Colonic mucosa (tissue), 4 donors: ENCODE measurements at places on chromosomes 16 and 17. TPM values are rescaled to one million over a fixed set of nuclear protein-coding genes. Genes with fewer than 3 reads are reported as not detected.

GRCh38 chr17:77286641-77287431, 146.1 kb downstream of the SEC14L1 start:
- H3K4me1 ChIP-seq, result peaks cover 33% of the 10 kb centered on the region
- H3K27ac ChIP-seq, result peak overlapping the region; percentile 80
- no peaks in the 10 kb centered on the region for H3K27me3 ChIP-seq
- DNase-seq, result peak; percentile 90
- H3K4me3 ChIP-seq, result no peak overlapping the region

DNA sequence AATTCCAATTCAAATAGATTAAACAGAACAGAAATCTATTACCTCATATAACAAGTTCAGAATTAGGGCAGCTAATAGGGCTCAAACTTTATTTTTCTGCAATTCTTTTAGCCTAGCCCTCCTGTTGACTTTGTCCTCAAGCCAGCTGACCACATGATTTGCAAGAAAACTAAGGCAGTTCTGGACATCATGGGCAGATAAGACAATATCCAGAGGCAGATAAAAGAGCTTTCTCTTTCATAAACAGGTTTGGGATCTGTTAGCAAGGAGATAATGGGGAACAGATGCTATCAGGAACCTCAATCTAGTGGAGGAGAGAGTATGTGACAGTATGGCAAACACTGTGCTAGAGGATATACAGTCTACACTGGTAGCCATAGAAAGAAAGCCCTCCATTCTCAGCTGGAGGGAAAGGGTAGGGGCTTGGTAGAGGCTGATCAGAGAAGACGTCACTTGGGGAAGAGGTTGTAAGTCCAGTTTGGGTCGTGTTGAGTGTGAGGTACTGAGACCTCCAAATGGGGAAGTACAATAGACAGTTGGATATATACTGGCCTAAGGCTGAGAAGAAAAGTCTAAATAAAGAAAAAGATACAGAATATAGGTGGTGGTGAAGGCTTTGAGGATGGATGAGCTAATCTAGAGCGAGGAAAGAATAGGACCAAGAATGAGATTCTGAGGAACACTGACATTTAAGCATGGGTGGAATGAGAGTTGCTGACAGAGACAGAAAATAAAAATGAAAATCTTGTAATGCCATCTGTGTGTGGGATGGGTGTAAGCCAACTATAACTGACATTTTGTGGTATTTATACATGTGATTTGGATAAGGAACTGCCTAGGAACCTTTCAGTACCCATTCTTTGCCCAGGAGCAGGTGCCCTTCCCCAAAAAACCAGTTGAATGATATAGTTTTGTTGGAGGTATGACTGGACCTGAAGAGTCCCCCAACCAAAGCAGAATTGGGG, 67.4 kb downstream of the CYB561 start:
- no peaks in the 10 kb centered on the region for H3K36me3 ChIP-seq
- H3K4me3 ChIP-seq, result no peak overlapping the region
- no peak for DNase-seq
- no peaks in the 10 kb centered on the region for H3K27me3 ChIP-seq

GRCh38 chr17:12554251-12554650, 111.4 kb upstream of the MYOCD start:
- no peaks in the 10 kb centered on the region for H3K36me3 ChIP-seq
- no peak for DNase-seq
- H3K27ac ChIP-seq, result no peak overlapping the region
- H3K4me3 ChIP-seq, result no peak overlapping the region

DNA sequence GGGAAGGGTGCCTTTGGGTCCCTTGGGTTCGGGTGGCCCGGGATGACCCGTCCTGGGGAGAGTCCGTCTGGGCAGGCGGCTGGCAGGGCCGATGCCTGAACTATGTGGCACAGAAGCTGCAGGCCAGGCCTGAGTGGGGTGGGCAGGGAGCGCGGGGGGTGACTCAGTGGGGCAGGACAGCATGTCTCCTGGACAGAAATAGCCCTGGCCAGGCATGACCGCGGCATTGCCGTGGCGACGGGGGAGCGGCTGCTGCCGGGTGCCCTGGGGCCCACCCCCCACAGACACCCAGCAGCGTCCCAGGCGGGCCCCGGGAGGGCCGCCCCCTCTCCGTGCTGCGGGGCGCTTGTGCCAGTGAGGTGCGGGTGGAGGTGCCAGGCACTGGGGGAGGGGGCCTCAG, 1.8 kb upstream of the C1QTNF8 start:
- peaks cover 4% of the 10 kb centered on the region for H3K4me1 ChIP-seq
- no peak for DNase-seq
- H3K27ac ChIP-seq, result no peak overlapping the region
- no peak overlapping the region for H3K4me3 ChIP-seq

DNA sequence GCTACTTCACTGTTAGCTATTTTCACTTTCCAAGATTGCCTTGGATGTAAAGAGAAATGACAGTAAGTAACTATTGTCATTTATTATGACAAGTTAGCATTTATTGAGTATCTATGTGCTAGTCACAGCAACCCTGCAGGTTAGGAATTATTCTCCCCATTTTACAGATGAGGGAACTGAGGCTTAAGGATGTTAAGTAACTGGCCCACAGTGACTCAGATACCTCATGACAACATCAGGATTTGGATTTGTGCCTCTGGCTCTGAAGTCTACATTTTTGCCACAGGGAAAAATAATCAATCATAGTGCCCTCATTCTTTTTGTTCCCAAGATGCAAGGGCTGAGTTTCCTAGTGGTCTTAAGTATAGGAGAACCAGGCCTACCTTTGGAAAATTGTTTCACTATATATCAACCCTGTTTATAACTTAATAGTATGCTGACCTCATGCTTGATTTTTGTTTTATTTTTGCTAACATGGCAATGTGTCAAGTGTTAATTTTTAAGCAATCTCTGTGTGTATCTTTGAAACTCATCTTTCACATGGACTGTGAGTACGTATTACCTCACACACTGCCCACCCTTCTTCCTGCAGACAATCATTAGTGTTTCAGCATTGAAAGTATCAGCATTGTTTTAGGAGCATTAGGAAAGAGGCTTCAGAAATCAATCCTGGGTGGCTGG, 105.0 kb downstream of the TANGO6 start:
- H3K27ac ChIP-seq, result no peak overlapping the region
- DNase-seq, result no peak
- H3K36me3 ChIP-seq, result no peaks in the 10 kb centered on the region
- no peaks in the 10 kb centered on the region for H3K4me1 ChIP-seq
- no peaks in the 10 kb centered on the region for H3K27me3 ChIP-seq
- no peak overlapping the region for H3K4me3 ChIP-seq

DNA sequence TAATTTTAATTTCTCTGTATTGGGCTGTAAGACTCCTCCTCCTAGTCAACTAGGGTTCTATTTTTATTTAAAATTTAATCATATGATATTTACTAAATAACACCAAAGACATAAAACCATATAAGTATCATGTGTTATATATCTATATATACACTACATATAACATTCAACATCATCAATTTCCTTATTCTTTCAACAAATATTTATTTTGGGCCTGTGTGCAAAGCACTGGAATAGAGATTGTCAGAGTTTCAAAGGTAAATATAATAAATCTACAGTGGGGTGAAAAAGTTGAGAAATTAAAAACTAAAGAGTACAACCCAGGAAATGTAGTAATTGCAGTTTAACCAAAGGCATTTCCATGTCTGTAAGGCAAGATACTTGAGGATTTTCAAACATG, 364.0 kb downstream of the CA10 start:
- H3K27ac ChIP-seq, result no peak overlapping the region
- H3K36me3 ChIP-seq, result no peaks in the 10 kb centered on the region
- no peak for DNase-seq
- no peaks in the 10 kb centered on the region for H3K27me3 ChIP-seq

DNA sequence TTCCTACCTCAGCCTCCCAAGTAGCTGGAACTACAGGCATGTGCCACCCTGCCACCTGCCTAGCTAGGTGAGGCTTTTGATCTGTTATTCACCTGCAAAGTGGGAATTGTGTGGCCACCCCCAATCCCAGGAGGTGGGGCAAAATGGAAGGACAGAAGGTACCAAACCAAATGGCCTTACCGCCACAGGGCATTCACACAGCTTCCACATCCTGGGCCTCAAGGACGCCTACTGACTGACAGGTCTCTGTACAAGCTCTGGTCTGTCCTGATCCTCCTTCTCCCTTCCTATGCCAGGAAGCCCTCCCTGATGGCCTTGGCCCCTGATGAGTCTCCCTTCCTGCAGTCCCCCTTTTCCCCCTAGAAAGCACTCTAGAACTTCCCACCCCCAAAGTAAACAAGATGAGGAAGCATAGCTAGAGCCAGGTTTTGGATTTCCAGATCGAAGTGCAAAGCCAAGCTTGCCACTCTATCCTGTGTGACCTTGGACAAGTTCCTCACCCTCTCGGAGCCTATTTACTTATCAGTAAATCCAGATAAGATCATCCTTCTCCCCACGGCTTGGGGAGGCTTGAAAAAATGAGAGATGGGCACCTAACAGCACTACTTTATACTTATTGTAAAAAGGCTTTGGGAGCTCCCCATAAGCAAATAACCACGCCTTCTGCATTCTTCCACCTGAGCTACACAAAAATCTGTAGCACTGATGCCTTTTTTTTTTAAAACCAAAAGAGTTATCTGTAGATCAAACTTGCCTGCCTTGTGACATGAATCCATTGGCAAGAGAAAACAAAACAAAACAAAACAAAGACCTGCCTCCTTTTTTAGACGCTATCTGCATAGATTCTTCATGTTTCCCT, 4.5 kb downstream of the PLLP start:
- no peak overlapping the region for H3K27ac ChIP-seq
- DNase-seq, result peak; percentile 54
- H3K4me1 ChIP-seq, result peaks cover 11% of the 10 kb centered on the region
- H3K36me3 ChIP-seq, result no peaks in the 10 kb centered on the region
- no peaks in the 10 kb centered on the region for H3K27me3 ChIP-seq

DNA sequence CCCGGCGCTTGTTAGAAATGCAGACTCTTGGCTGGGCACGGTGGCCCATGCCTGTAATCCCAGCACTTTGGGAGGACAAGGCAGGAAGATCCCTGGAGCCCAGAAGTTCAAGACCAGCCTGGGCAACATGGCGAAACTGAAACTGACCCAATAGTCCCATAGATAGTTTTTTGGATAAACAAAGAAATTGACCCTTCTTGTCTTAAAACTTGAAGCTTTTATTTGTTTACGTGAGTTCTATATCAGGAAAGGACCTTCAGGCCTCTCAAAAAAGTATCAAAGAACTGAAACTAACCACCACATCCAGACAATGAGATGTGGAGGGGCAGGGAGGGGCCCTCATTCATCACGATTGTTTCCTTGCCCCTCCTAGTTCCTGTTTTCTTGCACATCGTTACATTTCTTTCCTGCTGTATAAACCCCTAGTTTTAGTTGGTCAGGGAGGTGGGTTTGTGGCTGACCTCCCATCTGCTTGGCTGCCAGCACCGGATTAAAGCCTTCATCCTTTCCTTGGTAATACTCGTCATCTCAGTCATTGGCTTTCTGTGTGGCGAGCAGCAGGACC, 29.9 kb upstream of the PRM1 start:
- H3K4me1 ChIP-seq, result peaks cover 12% of the 10 kb centered on the region
- H3K27me3 ChIP-seq, result no peaks in the 10 kb centered on the region
- H3K4me3 ChIP-seq, result no peak overlapping the region
- H3K36me3 ChIP-seq, result no peaks in the 10 kb centered on the region
- H3K27ac ChIP-seq, result no peak overlapping the region

GRCh38 chr16:48865520-48865919, 255.5 kb upstream of the N4BP1 start:
- H3K27me3 ChIP-seq, result no peaks in the 10 kb centered on the region
- H3K4me3 ChIP-seq, result no peak overlapping the region
- no peak for DNase-seq
- no peaks in the 10 kb centered on the region for H3K36me3 ChIP-seq
- no peaks in the 10 kb centered on the region for H3K4me1 ChIP-seq

GRCh38 chr17:50100480-50100883, 5.3 kb downstream of the PDK2 start:
- DNase-seq, result peak; percentile 70
- no peaks in the 10 kb centered on the region for H3K27me3 ChIP-seq
- no peaks in the 10 kb centered on the region for H3K36me3 ChIP-seq
- peak overlapping the region; percentile 65 for H3K27ac ChIP-seq
- H3K4me3 ChIP-seq, result no peak overlapping the region

GRCh38 chr16:84819644-84820304, at the start of gene CRISPLD2:
TSS of gene CRISPLD2 (plus strand) at chr16:84819985. CDS start at chr16:84838496, 18,511 bp downstream.
- no peaks in the 10 kb centered on the region for H3K36me3 ChIP-seq
- peak within 1 kb of the TSS; percentile 18 for H3K27ac ChIP-seq
- peaks cover 5% of the 10 kb centered on the region for H3K27me3 ChIP-seq
- no peaks in the 10 kb centered on the region for H3K4me1 ChIP-seq
- DNase-seq, result peak; percentile 89
- H3K4me3 ChIP-seq, result peak within 1 kb of the TSS; percentile 50

- H3K27me3 ChIP-seq, result no peaks in the 10 kb centered on the region
Measured at GRCh38 chr17:55555772-55556171, 44.5 kb upstream of the SMIM36 start.

DNA sequence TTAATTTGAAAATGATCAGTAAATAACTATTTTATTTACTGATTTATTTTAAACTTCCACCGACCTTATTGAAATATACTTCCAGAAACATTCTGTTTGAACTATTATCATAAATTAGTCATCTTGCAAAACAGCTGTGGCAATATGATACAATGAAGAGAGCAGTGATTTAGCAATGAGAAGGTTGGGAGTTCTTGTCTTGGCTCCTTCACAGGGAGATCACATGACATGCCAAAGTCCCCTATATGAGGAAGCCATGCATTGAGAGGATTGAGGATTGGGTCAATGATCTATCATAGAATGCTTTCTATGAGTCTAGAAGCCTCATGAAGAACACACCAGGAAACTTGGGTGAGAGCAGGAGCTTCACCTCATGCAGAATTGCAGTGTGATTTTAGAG, 222.7 kb downstream of the LGALS9B start:
- H3K4me1 ChIP-seq, result no peaks in the 10 kb centered on the region
- no peak for DNase-seq
- H3K4me3 ChIP-seq, result no peak overlapping the region
- no peaks in the 10 kb centered on the region for H3K36me3 ChIP-seq

GRCh38 chr16:1677942-1678499, at the start of gene JPT2:
TSS of gene JPT2 (plus strand) at chr16:1678279. CDS start at chr16:1678313, 34 bp downstream.
- no peaks in the 10 kb centered on the region for H3K4me1 ChIP-seq
- H3K36me3 ChIP-seq, result peaks cover 5% of the 10 kb centered on the region
- no peaks in the 10 kb centered on the region for H3K27me3 ChIP-seq
- DNase-seq, result peak; percentile 97
- peak within 1 kb of the TSS; percentile 63 for H3K27ac ChIP-seq
- H3K4me3 ChIP-seq, result peak within 1 kb of the TSS; percentile 86

DNA sequence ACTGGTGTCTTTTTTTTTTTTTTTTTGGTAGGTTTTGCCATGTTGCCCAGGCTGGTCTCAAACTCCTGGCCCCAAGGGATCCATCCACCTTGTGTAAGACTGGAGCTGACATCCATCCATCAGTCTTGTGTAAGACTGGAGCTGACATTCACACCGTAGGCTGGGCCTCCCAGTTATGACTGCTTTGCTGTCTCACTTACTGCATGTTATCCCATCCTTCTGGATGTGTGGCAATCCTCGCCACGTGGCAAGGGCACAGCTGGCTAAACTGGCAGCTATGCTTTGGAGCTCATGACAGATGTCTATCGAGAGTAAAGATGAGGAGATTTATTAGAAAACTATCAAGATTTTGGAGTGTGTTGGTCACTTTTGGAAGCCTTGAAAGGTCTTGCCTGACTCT, 115.1 kb downstream of the ABCA8 start:
- H3K27ac ChIP-seq, result no peak overlapping the region
- H3K27me3 ChIP-seq, result no peaks in the 10 kb centered on the region
- DNase-seq, result no peak
- H3K36me3 ChIP-seq, result no peaks in the 10 kb centered on the region
- no peaks in the 10 kb centered on the region for H3K4me1 ChIP-seq

The CCL4L2 gene
- total RNA-seq, result 0.96 TPM

The GDE1 gene
- 81.6 TPM for total RNA-seq

The TMC7 gene
- total RNA-seq, result 10.6 TPM

The PRSS33 gene
- not detected for total RNA-seq

The KRT33B gene
- total RNA-seq, result not detected
